Muscle of leg (tissue), 16 donors: ENCODE measurements at places on chromosomes 7 and 10. TPM values are rescaled to one million over a fixed set of nuclear protein-coding genes. Genes with fewer than 3 reads are reported as not detected.

GRCh38 chr7:152624228-152624627, 51.7 kb downstream of the XRCC2 start:
- no peak overlapping the region for H3K27ac ChIP-seq
- no peak for DNase-seq
- no peaks in the 10 kb centered on the region for H3K4me1 ChIP-seq
- H3K27me3 ChIP-seq, result no peaks in the 10 kb centered on the region

DNA sequence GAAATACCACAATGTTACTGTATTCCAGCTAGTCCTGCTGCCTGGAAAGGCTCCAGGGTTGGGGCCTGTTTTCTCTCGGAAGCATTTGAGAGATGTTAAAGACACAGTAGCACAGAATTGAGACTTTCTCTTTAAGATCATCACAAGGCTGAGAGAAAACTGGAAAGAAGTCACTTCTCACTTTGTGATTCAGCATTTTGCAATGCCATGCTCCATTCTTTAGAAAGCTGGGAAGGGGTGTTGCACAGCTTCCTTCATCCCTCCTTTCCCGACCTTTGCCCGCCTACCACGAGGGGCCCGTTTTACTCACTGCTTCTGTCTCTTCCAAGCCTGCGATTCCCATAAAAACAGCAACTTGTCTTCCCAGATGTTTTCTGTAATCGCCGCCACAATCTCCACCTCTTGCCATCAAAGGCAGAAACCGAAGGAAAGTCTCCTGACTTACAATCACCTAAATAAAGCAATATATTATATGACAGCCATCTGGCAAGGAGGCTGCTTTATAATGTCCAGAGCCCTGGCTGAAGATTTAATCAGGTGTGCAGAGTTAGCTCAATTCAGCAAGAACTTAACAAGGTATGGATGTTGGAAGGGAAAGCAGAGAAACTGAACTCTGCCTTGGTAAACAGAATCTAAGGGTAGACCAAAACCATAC, 18.9 kb downstream of the NOD1 start:
- H3K4me3 ChIP-seq, result no peak overlapping the region
- DNase-seq, result peak; percentile 89

GRCh38 chr7:46126675-46127300, 205.7 kb upstream of the IGFBP3 start:
- no peak for DNase-seq
- no peaks in the 10 kb centered on the region for H3K27me3 ChIP-seq
- no peak overlapping the region for H3K4me3 ChIP-seq
- H3K27ac ChIP-seq, result no peak overlapping the region
- no peaks in the 10 kb centered on the region for H3K36me3 ChIP-seq
- peaks cover 5% of the 10 kb centered on the region for H3K4me1 ChIP-seq

GRCh38 chr7:50739744-50740435, 42.8 kb downstream of the GRB10 start:
- no peaks in the 10 kb centered on the region for H3K36me3 ChIP-seq
- no peaks in the 10 kb centered on the region for H3K27me3 ChIP-seq
- no peak overlapping the region for H3K4me3 ChIP-seq
- H3K4me1 ChIP-seq, result no peaks in the 10 kb centered on the region
- DNase-seq, result no peak
- H3K27ac ChIP-seq, result no peak overlapping the region

GRCh38 chr7:149664176-149664575, 109.2 kb downstream of the ZNF467 start:
- no peak overlapping the region for H3K4me3 ChIP-seq
- no peak overlapping the region for H3K27ac ChIP-seq
- H3K27me3 ChIP-seq, result no peaks in the 10 kb centered on the region
- DNase-seq, result no peak
- no peaks in the 10 kb centered on the region for H3K36me3 ChIP-seq

DNA sequence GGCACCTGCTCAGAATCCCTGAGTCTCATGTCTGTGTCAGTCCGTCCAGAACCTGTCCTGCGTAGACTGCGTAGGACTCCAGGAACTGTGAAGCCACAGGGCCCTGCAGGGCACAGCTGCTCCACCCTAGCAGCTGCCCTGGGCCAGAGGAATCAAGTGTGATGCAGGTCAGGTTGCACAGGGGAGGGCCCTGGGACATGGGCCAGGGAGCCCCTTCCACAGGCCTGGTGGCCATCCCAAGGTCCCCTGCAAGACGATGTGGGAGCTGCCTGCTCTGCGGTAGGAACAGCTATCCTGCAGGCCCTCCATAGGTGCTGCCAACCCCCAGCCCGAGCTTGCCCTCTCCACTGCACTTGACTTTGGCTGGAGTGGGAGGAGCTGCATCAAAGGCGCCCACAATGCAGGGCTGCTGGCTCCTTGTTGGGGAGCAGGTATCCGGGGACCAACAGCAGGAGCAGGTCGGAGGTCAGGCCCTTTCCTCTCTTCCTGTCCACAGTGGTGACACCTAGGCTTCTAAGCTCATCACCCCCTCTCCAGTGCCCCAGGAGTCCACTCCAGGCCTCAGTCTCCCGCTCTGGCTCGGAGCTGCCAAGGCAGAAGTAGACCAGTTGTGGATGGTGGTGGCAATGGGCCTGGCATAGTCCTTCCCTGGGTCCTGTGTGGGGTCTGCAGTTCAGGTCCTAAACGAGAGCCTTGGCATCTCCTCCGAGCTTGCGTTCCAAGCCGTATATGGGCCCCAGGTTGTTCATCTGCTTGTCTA, 149.1 kb downstream of the MAPK8 start:
- H3K27ac ChIP-seq, result no peak overlapping the region
- H3K27me3 ChIP-seq, result no peaks in the 10 kb centered on the region
- H3K4me3 ChIP-seq, result no peak overlapping the region
- H3K4me1 ChIP-seq, result peaks cover 27% of the 10 kb centered on the region
- peak; percentile 20 for DNase-seq

DNA sequence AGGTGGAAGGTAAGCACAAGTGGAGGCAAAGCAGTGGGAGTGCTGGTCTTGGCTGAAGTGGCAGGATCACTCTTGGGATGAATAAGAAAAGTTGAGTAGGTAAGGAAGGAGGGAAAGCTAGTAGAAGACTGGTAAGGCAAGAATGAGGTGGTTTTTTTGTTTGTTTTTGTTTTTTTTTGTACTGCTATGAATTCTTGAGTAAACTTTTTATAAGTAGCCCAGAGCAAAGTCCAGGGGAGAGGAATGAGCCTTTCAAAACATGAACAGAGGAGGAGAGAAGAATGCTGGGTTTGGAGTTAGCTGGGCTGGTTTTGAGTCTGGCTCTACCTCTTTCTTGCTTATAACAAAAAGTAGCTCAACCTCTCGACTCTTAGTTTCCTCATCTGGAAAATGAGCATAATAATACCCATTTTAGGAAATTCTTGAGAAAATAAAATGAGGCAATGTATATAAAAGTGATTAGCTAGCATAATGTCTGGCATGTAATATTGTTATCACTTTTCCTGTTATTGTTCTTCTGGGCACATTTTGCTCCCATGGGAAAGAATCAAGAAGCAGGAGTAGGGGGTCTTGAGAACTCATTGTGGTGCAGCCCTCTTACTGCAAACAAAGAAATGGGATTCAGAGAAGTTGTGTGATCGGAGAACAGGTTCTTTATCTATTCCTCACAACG, 24.1 kb upstream of the LRRC17 start:
- no peaks in the 10 kb centered on the region for H3K36me3 ChIP-seq
- no peak overlapping the region for H3K4me3 ChIP-seq
- H3K4me1 ChIP-seq, result peaks cover 11% of the 10 kb centered on the region
- no peak overlapping the region for H3K27ac ChIP-seq

GRCh38 chr7:107995184-107996071, 7.5 kb downstream of the LAMB1 start:
- peak; percentile 98 for DNase-seq
- H3K4me1 ChIP-seq, result peaks cover 28% of the 10 kb centered on the region
- no peaks in the 10 kb centered on the region for H3K27me3 ChIP-seq

DNA sequence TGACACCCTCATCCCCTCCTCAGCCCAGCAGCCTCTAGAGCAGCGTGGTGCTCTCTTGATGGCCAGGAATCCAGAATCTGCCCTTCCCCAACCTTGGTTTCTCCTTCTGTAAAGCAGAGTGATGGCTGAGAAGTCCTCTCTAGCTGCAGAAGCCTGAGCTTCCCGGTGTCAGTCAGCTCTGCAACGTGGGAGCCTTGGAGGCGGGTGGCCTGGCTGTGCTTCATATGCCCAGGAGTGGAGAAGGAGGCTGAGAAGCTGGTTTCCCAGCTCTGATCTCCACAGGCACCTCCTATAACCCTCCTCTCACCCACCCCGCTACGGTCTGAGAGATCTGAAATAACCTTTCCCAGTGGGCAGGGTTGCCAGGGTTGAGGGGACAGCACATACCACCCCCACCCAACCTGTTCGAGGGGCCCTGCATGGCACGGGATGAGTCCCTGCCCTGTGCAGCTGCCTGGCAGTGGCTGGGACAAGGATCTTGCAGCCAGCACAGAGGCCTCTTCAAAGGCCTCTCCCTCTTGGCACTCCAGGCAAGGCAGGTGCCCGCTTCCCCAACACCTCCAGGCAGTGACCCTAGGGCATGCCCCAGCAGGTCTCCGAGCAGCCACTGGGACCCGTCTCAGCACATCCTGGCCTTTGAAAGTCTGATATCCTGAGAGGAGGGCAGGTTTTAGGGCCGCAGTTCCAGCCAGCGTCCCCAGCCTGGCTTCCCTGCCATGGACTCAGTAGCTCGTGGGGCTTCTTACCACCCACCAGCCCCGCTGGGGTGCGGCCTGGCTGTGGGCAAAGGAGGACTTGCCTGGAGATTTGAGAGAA, 18.3 kb upstream of the SLC29A3 start:
- no peaks in the 10 kb centered on the region for H3K27me3 ChIP-seq
- H3K36me3 ChIP-seq, result peaks cover 13% of the 10 kb centered on the region
- H3K4me1 ChIP-seq, result no peaks in the 10 kb centered on the region
- H3K4me3 ChIP-seq, result no peak overlapping the region
- no peak overlapping the region for H3K27ac ChIP-seq
- no peak for DNase-seq

- H3K4me3 ChIP-seq, result no peak overlapping the region
- peaks cover 27% of the 10 kb centered on the region for H3K36me3 ChIP-seq
- H3K27me3 ChIP-seq, result no peaks in the 10 kb centered on the region
These were observed 170.4 kb downstream of the EGFR start for GRCh38 chr7:55189146-55189766.

- peaks cover 16% of the 10 kb centered on the region for H3K27me3 ChIP-seq
- H3K27ac ChIP-seq, result no peak overlapping the region
- DNase-seq, result peak; percentile 63
These were observed 307.4 kb upstream of the ZMIZ1 start for GRCh38 chr10:78761311-78761781.

DNA sequence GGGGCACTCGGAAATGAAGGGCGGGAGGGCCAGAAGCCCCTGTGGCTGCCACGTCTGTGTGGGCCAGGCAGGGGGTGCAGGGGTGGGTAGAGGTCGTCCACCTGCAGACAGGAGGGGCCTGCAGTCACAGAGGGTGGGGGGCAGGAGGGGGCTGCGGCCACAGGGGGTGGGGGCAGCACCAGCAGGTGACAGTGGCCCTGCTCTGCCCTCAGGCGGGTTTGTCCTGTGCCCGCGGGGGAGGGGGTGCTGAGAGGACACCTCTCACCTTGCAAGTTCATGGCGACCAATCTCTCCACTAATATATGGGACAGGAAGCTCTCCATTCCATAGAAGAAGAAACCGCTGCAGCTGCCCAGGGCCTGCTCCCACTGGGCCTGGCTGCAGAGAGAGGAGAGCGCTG, 26.6 kb upstream of the NKX6-2 start:
- H3K36me3 ChIP-seq, result no peaks in the 10 kb centered on the region
- no peak overlapping the region for H3K27ac ChIP-seq
- no peak overlapping the region for H3K4me3 ChIP-seq
- DNase-seq, result no peak

GRCh38 chr7:19674266-19674960, 34.4 kb downstream of the POLR1F start:
- no peaks in the 10 kb centered on the region for H3K27me3 ChIP-seq
- H3K4me3 ChIP-seq, result no peak overlapping the region
- no peaks in the 10 kb centered on the region for H3K36me3 ChIP-seq
- H3K27ac ChIP-seq, result no peak overlapping the region
- DNase-seq, result no peak
- no peaks in the 10 kb centered on the region for H3K4me1 ChIP-seq

DNA sequence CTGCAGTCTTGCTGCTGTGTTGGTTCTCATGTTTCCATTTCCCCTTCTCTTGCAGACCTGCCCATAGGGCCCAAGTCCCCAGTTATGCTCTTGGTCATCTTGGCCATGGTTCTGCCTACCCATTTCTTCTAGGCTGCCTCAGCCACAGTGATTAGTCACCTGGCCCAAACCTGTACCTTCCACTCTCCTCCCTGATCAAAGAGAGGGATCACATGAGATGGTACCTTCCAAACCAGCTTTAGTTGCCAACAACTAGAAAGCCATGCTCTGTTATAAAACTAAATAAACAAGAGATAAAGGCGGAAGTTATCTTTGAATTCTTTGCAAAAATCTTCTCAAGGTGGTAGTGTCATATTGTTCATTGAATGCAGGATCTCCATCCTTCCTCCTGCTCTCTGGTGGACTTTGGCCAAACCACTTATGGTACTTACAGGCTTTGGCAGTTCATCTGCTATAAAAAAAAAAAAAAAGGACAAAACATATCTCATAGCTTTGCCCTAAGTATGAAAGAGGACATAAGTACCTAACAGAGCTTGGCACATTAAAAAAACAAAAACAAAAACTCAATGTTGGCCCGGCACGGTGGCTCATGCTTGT, 25.8 kb downstream of the TACC2 start:
- H3K4me1 ChIP-seq, result peaks cover 20% of the 10 kb centered on the region
- DNase-seq, result no peak

The COG5 gene
- polyA plus RNA-seq, result 29.2 TPM

The MAT1A gene
- polyA plus RNA-seq, result 0.10 TPM

The PRKG1 gene
- polyA plus RNA-seq, result 42.9 TPM

The NEUROG3 gene
- polyA plus RNA-seq, result not detected

The FAM25A gene
- polyA plus RNA-seq, result not detected

The DENND2A gene
- 55.1 TPM for polyA plus RNA-seq

The FFAR4 gene
- polyA plus RNA-seq, result 0.04 TPM

The CNOT4 gene
- 23.3 TPM for polyA plus RNA-seq

The PILRB gene
- polyA plus RNA-seq, result 17.0 TPM

The C10orf71 gene
- 16.5 TPM for polyA plus RNA-seq

The ERVW-1 gene
- polyA plus RNA-seq, result 0.54 TPM

The EBF3 gene
- polyA plus RNA-seq, result 91.7 TPM

The CALN1 gene
- 0.65 TPM for polyA plus RNA-seq

The ST8SIA6 gene
- 1.3 TPM for polyA plus RNA-seq
